Activated naive CD4-positive, alpha-beta T cell (primary cell): ENCODE measurements at places on chromosomes 7 and 10.

GRCh38 chr7:101712652-101713051, 83.6 kb upstream of the MYL10 start:
- DNase-seq = no peak

- no peak for DNase-seq
These were observed 63.9 kb downstream of the PPP1R9A start for GRCh38 chr7:94971051-94971867.

- no peak for DNase-seq
These were observed 59.7 kb upstream of the TMEM72 start for GRCh38 chr10:44851413-44851812.

- DNase-seq = no peak
These were observed 45.4 kb downstream of the KAT6B start for GRCh38 chr10:74871595-74872382.

GRCh38 chr7:150753826-150754603, 16.8 kb downstream of the GIMAP5 start:
- no peak for DNase-seq

DNA sequence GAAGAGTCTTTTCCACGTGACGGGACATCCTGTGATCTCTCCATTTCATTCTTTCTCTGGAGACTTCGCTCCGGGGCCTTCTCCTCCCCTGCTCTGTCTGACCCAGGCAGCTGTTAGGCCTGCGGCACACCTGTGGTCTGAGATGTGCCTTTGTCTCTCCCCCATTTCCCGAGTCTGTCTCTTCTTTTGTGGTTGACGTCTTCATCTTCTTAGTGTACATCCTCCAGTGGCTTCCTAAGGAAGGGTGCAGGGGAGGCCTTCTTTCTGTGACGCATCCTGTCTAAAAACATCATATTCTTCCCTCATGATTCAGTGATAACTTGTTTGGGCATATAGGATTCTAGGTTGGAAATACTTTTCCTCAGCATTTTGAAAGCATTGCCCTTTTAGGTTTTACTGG, 17.2 kb upstream of the ATP6V0E2 start:
- DNase-seq = no peak

DNA sequence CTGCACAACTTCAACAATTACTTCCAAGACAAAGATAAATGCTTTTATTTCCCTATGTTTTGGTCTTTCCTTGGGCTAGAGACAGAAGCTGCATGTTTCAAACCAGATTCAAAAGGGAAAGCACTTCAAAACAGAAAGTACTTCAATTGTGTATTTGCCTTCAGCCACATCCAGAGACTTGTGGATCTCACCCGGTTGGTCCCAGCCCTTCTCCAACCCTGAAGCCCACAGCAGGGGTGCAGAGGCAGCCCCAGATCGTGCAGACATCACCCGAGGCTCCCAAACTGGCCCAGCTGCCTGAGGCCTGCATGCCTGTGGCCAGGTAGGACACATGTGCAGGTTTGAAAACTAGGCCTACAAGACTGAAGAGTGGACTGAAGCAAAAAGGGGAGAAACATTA, 80.8 kb downstream of the ALOX5 start:
- no peak for DNase-seq

- no peak for DNase-seq
These were observed 35.9 kb downstream of the CCDC3 start for GRCh38 chr10:12965571-12965970.

DNA sequence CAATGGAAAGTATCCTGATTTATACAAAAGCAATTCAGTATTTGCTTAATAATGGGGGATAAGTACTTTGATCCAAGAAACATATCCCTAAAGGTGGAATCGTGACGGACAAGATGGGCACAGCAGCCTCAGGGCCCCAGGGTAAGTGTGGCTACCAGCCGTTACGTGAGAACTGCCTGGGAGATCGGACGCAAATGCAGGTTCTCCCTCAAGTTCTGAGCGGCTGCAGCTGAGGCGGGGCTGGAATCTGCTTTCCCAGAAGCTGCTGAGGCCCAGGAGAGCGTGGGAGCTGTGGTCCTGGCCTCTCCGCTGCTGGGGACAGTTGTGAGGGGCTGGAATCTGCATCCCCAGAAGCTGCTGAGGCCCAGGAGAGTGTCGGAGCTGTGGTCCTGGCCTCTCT, 13.5 kb downstream of the FOXL3 start:
- DNase-seq = no peak

- no peak for DNase-seq
These were observed 11.2 kb upstream of the SLC35B4 start for GRCh38 chr7:134327896-134328295.

DNA sequence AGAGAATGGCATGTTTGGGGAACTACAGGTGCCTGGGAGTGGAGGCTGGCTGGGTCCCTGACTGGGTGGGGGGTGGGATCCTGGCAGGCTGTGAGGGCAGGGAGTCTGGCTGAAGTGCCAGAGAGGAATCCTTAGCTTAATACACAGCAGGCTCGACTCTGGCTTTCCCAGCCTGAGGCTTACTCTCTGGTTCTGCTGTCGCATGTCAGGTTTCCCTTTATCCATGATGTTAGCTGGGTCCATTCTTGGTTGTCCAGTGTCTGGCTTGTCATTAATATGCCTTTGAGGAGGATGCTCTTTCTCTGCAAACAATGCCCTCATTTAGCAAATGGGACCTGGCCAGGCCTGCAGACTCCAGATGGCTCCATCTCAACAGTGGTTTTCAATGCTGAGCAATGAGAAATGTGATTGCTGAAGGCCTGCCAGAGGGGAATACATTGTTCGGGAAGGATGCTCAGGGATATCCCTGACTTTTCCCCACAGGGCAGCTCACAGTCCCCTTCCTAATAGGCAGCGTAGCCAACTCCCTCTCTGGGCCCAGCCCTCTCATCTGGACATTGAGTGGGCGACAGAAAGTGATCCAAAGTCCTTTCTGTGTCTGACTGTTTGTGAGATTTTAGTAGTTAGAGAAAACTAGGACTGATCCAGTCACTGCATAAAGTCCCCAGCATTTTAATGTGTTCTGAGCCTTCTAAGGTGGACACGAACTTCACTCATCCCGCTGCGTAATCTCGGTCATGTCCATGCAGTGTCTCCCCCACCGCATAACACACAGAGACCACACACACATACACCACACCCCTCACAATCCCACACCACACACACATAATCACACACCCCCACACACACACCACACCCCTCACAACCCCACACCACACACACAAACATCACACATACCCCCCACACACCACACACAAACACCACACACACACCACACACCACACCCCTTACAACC, 124.9 kb downstream of the ANLN start:
- no peak for DNase-seq

DNA sequence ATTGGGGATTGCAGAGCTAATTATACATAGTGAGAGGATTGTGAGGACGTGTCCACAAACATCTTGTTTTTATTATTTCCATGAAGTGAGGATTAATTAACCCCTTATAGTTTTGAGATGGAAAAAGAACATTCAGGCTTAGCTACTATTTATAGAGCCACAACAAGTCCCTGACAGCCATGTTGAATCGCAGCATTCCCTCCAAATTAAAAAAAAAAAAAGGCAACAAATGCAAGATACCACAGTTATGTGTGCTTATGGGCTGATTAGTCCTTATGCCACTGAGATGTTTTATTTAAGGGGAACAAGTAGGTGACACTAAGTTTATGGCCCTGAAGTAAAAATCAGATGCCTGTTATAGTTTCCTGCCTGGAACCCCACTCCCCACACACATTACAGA, 350.3 kb downstream of the GPAM start:
- DNase-seq = no peak

GRCh38 chr7:151672716-151673115, 153.0 kb upstream of the RHEB start:
- no peak for DNase-seq

DNA sequence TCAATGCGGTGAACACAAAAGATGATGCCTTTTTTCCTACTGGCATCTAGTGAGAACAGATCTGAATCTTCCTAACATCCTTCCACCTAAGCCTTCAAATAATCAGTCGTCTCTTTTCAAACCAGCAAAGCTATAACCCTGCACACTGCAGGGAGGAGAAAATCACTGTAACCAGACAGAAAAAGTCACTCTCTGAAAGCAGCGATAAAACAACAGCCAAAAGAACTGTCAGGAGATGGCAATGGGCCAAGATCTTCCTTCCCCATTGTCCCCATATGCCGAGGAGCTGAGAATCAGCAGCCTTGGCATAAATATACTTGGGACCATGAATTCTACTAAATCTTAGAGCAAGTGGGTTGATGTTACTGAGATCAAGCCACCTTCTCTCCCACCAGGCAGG, 13.1 kb downstream of the FZD9 start:
- no peak for DNase-seq

DNA sequence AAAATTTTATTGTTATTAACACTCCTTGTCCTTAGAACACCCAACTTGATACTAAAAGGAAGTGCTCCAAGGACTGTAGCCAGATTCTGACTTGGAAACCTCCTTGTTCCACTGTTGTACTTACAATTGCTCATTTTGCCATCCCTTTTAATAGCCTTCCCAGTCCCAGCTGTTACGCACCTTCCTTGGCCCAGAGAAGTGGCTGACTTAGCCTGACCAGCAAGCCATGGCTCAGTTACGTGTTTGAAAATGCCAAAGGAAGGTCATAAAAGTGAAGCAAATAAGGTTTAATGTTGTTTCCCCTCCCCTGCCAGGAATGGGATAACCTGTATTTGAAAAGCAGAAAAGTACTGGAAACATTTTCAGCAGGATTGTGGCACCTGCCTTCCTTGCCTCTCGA, 3.7 kb upstream of the ANKRD1 start:
- no peak for DNase-seq

GRCh38 chr7:134197345-134197744, 70.2 kb downstream of the LRGUK start:
- DNase-seq = no peak

DNA sequence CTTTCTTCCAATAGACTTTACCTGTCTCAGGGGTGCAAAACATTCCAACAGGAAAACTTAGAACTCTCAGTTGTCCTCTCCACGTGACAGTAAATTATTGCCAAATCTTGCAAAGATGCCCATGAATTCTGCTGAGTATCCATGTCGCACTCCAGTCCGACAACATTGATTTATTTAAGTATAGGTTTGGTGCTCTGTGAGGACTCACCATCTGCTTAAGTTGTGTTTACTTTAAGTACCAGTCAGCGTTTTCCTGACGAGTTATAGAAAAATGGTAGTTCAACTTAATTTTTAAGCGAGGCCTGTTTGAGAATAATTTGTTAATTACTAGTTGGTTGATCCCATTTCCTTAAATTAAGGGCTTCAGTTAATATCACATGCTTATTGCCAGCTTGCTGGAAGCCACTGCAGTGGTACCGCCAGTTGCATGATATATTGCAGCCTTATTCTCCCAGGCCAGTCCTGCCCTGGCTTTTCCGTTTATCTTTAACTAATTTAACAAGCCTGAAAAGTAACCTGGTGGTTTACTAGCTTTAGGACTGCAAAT, 27.8 kb downstream of the CREB5 start:
- no peak for DNase-seq

DNA sequence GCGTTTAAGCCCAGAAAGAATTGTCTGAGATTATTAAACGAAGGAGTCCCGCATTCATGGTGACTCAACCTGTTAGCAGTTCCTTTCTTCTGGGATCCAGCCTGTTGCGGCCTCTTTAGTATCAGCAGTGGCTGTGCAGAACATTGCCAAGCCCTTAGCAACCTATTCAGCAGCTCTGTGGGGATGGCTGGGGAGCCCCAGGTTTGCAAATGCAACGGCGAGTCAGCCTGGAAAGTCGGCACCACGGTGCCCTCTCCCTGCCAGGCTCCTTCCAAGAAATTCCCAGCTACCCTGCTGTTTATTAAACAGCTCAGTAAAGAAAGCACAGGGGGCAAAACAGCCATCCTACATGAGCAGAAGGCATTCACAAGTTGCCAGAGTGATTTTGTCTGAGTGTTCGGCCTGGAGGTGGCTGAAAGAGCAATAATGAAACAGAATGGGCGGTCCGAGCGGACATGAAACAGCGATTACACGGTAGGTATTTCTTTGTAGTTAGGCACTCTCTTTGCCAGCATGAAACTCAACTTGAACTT, 198.3 kb downstream of the BAMBI start:
- DNase-seq = no peak

- no peak for DNase-seq
These were observed 209.0 kb downstream of the MGMT start for GRCh38 chr10:129676014-129676413.

DNA sequence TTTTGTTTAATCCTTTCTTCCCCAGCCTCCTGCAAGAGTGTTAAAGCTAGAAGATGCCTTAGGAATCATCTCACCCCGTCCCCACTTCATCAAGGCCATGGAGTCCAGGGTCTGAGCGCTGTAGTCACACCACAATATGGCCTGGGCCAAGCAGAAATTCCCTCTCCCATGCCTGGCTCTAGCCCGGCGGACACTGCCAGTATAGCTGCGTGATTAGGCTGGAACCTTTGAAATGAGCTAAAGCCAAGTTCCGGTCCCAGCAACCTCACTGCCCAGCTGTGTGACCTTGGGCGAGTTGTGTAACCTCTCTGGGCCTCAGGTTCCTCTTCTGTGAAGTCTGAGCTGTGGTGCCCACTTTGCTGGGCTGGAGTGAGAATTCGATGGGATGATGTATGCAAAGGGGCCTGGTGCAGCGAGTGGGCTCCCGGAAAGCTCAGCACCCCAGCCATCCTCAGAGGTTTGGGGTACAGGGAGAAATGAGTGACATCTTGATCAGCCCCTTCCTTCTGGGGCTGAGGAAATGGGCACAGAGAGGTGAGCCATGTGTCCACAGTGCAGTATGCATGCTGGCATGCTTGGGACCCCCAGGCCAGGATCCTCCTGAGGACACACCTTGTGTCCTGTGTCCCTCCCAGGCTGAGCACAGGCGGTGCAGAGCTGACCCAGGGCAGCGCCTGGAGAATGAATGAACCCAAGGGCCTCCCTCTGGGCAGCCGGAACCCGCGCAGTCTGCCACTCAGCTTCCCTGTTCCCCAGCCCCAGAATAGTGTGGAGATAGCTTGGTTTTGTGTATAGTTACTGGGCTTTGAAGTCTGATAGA, 118.6 kb downstream of the ZMIZ1 start:
- DNase-seq = no peak

GRCh38 chr7:69871213-69871885, 273.1 kb downstream of the AUTS2 start:
- no peak for DNase-seq

- no peak for DNase-seq
These were observed 31.6 kb downstream of the ELAPOR2 start for GRCh38 chr7:87027900-87028299.
